ENCODE measurements at places on chromosomes 5 and 9.
A peak's percentile ranks its signal among the peaks of the same experiment; 100 is the strongest.

DNA sequence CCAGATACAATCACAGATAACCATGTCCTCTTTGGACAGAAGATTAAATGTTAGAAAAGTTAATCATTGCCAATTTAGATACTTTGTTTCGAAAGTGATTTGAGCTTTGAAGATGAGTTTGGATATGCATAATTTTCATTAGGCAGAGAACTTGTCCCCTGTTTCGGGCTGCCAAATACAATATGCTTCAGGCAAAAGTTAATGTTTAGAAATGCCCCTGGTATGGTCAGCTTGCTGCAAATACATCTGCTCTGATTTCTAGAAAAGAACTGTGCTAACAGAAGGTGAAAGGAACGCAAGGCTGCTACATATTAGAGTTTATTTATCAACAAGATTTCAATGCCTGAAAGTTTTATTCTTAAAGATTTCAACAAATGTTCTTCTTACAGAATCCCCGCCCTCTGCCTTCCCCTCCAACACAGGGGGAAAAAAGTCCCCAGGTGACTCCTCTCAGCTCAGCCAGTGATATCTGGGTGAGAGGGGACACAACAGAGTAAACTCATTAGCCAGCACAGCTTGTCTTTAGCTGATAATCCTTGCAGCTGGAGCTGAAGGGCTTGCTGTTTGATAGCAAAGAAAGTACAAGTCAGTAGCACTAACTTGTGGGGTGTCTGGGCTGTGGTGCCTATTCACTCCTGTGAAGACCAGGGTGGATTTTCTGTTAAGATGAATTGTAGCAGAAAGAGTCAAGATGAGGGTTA, 435.7 kb downstream of the DMAC1 start:
- no peak for DNase-seq

GRCh38 chr9:69391946-69392345, 66.9 kb downstream of the ENTREP1 start:
- DNase-seq = no peak

- DNase-seq = no peak
These were observed 271.6 kb downstream of the RAB3C start for GRCh38 chr5:58854441-58854840.

GRCh38 chr5:53364061-53364460, 116.4 kb upstream of the FST start:
- no peak for DNase-seq

GRCh38 chr9:124343533-124344290, 71.5 kb downstream of the PSMB7 start:
- peak; percentile 14 for DNase-seq

GRCh38 chr5:101991486-101991885, 304.6 kb downstream of the SLCO4C1 start:
- no peak for DNase-seq

- DNase-seq = no peak
These were observed 71.3 kb downstream of the SH3TC2 start for GRCh38 chr5:148991566-148991965.

All from glutamatergic neuron (in vitro differentiated cells).